ENCODE measurements at places on chromosomes 7 and 10.

DNA sequence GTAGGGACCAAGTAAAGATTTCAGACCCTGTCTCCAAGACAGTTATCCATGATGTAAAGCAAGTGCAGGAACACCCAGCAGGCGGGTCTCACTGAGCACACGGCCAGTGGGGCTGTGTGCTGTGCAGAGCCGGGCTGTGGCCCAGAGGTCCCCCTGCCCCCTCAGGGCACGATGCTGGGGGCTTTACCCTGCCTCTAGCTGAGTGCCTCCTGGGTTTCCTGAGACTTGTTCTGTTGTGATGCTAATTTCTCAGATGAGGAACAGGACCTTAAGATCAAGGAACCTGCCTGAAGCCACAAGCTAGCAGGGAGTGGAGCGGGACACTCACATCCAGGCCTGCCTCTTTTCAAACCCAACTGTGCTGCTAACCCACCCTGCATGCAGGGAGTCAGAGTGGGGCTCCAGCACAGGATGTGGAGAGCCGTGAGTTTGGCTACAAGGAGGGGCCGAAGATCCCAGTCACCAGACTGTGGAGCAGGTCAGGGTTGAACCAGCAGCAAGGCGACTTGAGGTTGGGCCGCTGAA is 76.1 kb upstream of the LYZL2 start:
- no peak for DNase-seq

- no peak for DNase-seq
These were observed 42.9 kb upstream of the TCERG1L start for GRCh38 chr10:131354380-131354779.

- DNase-seq, result no peak
These were observed 405.1 kb downstream of the PLXNA4 start for GRCh38 chr7:132171130-132171576.

DNA sequence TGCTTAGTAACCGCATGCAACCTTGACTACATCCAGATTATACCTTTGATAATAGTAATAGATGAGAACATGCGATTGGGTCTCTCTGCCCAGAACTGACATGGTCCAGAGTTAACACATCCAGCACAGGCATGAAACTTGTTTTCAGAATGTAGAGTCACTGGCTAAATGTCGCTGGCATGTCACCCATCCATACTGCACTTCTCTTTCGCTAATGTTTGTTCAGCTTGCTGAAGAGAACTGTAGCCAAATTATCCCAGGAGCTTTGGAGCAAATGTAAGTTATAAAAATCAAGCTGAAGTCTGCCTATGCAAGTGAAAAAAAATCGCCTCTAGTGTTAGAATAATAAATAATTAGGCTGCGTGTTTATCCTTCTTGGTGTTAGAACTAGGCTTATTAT is 98.2 kb downstream of the PRTFDC1 start:
- DNase-seq, result no peak

DNA sequence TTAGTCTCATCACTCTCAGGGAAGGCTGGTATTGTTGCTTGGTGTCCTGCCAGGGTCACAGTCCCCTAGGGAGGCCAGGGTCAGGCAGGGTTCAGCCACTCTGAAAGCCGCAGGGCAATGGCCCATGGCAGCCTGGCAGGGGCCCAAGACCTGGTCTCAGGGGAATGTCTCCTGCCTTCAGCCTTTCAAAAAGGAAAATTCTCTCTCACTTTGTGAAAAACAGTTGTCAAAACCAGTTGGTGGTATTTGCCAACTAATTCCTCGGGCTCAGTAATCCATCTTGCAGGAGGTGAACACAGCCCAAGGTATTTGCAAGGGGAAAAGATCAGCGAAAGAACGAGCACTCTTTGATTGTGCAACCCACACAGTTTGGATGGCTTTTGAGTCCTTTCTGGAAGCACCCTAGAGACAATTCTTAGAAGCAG is 101.5 kb downstream of the JCAD start:
- DNase-seq, result no peak

GRCh38 chr7:81410471-81411117 is 359.3 kb downstream of the HGF start:
- DNase-seq, result no peak

- DNase-seq, result no peak
These were observed 647.0 kb downstream of the KCNMA1 start for GRCh38 chr10:76990561-76990960.

DNA sequence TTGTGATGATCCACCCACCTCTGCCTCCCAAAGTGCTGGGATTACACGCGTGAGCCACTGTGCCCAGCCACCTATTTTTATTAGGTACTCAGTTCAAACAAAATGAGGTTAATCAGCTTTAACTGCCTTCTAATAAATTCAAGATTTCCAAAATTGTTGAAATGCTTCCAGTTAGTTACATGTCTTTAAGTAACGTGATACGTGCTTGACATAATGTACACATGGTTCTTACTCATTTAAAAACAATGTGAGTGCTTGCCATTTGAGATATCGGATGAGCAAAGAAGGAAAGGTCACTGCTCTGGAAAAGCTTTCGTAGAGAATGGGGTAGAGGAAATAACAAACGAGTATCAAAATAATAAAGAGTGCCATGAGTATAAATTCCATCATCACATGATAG is 83.6 kb downstream of the KMT2E start:
- no peak for DNase-seq

DNA sequence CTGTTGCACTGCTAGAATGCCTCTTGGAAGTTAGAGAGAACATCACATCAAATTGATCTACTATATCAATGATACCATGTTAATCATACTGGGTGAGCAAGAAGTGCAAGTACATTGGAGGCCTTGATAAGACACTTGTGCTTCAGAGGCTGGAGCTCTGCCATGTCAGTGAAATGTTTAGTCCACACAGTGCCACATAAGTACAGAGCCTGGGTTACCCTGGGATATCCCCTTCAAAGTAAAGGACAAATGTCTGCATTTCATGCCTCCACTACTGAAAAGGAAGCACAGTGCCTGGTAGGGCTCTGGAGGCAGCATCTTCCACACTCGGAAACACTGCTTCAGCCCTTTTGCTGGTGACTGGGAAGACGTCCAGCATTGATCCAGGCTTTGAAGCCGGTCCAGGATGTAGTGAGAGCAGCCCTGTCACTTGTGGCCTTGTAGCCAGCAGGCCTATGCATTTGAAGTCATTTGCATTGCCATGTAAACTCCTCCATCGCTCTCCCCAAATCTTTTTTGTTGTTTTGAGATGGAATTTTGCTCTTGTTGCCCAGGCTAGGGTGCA is 15.7 kb upstream of the STN1 start:
- no peak for DNase-seq

DNA sequence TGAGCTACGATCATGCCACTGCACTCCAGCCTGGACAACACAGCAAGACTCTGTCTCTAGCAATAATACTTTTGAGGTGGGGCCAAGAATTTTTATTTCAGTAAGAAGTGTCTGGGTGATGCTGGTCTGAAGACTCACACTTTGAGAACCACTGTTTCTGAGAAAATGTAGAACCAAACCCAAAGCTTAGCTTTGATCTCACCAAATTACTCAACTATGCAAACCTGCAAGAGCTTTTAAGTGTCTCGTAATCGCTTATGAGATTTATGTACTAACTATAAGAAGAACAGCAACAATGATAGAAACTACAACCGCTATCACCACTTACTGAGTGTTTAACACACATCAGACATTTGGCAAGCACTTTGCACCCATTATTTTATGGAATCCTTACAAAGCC is 29.5 kb downstream of the APBB1IP start:
- no peak for DNase-seq

- DNase-seq, result no peak
These were observed 300.6 kb downstream of the SORCS3 start for GRCh38 chr10:104941662-104942061.

DNA sequence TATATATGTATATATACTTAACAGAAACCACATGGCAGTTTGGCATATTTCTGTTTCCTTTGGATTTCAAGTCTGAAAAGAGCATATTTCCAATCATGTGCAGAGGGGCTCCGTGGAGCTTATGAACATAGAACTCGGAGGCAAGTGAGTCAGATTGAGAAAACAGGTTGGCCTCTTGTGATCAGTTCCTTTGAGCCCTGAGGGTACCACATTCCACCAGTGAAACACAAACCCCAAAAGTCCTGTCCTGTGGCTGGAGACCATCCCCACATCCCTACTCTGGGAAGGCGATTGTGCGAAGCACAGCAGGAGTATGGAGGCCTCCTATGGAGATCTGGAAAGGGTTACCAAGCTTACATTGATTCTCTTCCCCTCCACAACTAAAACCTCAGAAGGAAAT is 196.7 kb upstream of the TMEM72 start:
- DNase-seq, result no peak

DNA sequence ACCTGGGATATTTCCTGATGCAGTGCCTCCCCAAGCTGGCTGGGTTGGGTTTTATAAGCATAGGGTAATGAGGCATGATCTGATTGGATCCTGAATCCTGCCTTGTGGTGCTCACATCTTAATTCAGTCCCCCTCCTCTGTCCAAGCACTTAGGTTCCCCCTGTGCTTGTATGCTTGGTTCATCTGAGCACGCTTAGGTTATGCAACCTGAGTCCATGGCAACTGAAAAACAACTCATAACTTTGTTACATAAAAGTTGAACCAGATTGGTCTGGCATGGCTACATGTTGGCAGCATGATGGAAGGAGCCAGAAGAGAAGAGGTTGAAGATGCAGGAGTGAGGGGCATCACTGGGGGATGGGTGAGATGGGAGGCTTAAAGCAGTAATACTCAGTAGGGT is 57.3 kb upstream of the OSBPL3 start:
- no peak for DNase-seq

- DNase-seq, result no peak
These were observed 14.6 kb downstream of the GATA3 start for GRCh38 chr10:8069108-8069507.

- no peak for DNase-seq
These were observed 29.5 kb downstream of the LRRC17 start for GRCh38 chr7:102942181-102942866.

GRCh38 chr7:154879629-154880028 is 123.3 kb downstream of the PAXIP1 start:
- DNase-seq, result no peak

DNA sequence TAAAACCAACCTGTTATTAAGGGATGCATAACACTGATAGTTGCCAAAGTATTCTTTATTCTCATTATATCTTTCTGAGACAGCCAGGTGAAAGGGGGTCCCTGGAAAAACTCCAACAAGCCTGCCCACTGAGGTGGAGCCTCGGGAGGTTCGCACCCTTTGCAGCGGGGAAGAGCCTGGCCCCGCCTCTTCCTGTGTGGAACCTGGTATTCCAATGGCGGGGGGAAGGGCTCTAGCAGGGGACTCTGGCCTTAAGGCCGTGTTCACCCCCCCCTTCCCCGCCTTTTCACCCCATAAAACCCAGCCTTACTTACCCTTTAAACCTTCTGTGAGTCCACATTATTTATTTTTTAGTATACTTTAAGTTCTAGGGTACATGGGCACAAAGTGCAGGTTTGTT is 62.4 kb upstream of the PDK4 start:
- no peak for DNase-seq

DNA sequence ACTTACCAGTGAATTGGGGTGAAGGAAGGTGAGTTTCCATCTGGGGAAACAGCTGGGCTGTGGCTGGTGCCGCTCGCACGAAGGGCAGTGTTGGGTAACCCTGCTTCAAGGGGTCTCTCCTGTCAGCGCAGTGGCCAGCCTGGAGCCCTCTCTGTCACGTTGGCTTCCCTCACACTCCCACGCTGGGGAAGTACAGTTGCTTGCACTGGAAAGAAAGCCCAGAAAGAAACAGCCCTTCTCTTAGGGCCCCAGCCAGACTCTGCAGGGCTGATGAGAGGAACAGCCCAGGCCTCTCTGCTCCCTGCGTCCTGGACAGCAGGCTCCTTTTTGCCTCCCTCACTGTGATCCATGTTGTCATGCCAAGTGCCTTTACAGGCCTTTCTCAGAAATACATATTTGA is 40.3 kb upstream of the TRIM8 start:
- DNase-seq, result no peak

- no peak for DNase-seq
These were observed 66.1 kb upstream of the STK17A start for GRCh38 chr7:43516581-43517342.

GRCh38 chr7:90210981-90211380 is 559 bp upstream of the STEAP2 start:
- DNase-seq, result no peak

GRCh38 chr7:140744005-140744404 is 47.5 kb downstream of the NDUFB2 start:
- no peak for DNase-seq

- no peak for DNase-seq
These were observed 143.7 kb downstream of the TAX1BP1 start for GRCh38 chr7:27883696-27884095.

DNA sequence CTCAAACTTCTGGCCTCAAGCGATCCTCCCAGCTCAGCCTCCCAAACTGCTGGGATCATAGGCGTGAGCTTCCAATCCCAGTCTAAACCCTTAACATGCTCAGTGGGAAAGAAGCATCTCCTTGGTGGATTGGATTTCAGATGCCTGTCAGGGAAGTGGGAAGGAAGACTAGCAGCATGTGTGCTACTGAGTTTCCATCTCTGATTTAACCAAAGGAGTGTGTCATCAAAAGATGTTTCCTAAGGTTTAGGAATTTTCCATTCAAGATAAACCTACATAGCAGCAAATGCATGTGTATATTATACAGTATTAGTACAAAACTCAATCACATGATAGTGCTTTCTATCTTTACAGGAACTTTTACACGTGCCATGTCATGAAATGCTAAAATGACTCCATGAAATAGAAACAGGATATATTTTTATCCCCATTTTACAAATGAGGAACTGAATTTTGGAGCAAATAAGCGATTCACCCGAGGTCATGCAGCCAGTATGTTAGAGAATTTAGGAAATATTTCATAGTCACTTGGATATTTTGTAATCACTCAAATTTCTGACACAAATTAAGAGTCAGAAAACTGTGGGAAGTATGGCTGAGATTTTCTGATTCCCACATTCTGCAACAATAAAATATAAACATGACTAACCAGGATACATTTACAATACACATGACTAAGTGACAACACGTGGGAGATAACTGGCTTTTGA is 11.4 kb upstream of the TMEM26 start:
- DNase-seq, result no peak

DNA sequence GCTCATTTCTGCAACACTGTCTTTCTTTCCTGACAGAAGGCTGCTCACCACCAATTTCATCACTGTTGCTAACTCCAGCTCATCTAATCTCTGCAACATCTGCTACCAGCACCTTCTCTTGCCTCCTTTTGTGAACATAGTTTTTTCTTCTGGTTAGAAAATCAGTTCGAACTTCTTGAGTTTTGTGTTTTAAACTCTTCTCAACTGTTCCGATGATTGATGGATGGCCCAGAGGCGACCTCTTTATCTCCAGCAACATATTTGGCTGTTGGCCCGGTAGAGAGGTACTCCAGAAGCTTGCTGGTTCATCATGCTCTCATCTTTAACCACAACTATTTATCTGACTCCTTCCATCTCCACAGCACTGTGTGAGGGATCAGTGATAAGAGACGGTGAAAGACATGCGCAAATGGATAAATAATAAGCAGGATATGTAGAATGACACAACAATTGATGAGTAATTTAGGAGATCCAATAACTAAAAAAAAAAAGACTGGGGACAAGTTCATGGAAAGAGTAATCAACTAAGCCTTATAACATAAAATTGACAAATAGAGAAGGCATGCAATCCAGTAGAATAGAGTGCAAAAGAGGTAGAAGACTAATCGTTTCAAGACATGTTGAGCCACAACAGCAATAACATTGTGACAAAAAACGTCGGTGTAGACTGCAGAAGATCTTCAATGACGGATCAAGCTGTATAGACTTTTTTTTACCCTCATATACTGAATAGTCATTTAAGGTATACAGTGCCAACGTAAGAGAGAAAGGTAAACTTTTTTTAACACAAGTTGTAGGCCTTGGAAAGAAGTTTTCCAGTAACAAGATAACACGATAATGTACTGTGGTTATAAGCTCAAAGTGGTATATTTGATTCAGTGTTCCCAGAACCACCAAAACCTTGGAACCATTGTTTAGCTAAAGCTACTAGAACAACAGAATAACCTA is 152.2 kb downstream of the CRPPA start:
- no peak for DNase-seq

All from GM19239 (cell line).